ENCODE measurements at places on chromosomes 4 and X.

DNA sequence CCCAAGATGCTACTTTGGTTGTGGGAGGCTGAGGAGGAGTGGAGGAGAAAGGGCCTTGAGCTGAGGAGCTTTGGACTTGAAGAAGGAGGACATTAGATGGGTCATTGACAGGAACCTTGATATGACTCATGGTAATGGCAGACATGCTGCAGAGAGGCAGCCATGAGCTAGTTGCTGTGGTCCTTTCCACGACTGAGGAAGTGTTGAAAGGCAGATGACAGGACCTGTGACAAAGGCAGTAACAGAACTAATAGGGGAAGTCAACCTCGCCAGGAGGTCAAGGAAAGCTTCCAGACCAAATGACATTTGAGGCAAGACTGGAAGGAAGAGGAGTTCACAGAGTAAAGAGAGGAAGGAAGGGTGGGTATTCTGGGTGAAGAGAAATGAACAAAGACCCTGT, 7.6 kb upstream of the XPNPEP2 start:
- no peak for DNase-seq

DNA sequence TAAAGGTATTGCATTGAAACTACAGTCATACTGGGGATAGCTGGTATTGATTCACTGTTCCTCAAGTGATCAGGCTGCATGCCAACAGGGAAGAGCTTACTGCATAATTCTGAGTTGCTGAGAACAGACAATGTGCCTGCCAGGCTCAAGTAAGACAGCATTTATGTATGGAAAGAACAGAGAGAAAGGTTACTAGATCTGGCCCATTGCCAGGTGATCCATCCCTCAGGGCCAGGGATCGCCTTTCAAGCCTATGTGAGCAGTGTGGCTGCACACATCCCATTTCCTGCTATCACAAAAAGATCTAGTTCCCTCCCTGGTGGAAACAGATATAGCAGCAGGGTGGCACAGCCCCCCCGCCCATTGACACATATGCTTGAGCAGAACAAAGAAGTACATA, 254.0 kb downstream of the TMA16 start:
- DNase-seq: no peak

DNA sequence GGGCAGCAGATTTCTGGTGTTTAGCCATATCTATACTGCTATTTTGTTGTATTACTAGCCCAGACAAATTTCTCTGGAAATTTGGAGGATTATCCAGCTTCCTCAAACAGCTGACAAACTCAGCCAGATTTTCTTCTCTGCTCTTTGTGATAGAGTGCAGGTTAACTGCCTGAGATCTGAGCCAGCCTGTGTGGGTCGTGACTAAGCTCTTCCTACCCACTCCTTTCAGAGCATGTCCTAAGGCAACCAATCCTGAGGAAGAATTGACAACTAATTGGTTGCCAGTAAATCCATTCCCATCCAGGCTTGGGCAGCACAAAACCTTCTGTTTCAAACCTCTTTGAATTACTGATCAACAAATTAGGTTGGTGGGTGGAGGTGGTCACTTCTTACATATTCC, 2.5 kb upstream of the GABRA2 start:
- DNase-seq: no peak

GRCh38 chr4:7342223-7343080, 92.3 kb downstream of the PSAPL1 start:
- DNase-seq: no peak

DNA sequence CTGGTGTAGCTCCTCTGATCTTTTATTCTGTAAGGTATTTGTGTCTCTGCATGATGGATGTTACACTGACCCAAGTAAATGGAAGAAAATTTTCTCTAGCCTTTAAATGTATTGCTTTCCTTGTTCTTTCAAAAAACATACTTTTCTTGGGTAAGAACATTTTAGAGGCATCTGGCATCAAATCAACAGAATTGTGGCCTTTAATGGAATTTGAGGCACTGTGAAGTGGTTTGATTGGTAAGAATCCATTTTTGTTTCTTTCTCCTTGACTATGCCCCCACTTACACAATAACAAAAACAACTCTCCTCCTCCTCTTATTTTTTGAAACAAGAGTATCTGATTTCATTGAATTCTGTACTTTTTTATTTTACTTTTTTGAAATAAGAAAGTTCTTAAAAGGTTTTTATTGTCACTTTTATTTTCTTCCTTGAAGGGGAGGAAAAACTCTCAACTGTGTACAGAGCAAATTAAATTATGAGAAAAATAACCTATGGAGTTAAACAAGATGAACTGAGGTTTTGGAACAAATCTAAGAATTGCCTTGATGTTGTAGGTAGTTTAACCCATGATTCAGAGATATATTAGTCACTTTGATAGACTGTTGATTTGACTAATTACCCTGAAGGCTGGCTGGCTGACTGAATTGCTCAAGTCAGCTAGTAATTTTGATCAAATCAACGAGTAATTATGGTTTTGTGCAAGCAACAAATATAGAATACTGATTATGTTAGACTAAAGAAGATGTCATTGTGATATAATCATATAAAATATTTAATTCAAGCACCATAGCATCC, 146.4 kb downstream of the FHIP1A start:
- no peak for DNase-seq

DNA sequence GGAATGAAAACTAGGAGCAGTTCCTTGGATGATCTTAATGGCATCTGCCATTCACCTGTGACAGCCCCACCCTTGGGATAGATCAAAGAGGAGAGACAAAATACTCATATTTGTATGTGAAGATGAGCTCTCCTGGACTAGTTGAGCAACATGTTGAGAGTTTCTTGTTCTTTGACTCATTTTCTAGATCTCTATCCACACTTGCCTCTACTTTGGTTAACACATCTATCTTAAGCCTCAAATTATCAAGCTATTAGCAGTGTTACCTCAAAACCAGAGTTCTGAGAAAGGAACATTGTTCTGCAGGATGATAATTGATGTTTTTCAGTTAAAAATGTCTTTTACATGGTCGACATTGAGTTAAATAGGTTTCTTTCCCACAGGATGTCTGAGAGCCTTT, 94.2 kb upstream of the TEX13D start:
- DNase-seq: no peak

- no peak for DNase-seq
Measured at GRCh38 chr4:146063143-146063542, 112.4 kb upstream of the LSM6 start.

- DNase-seq: no peak
Measured at GRCh38 chrX:150352581-150352980, 10.5 kb upstream of the MAMLD1 start.

DNA sequence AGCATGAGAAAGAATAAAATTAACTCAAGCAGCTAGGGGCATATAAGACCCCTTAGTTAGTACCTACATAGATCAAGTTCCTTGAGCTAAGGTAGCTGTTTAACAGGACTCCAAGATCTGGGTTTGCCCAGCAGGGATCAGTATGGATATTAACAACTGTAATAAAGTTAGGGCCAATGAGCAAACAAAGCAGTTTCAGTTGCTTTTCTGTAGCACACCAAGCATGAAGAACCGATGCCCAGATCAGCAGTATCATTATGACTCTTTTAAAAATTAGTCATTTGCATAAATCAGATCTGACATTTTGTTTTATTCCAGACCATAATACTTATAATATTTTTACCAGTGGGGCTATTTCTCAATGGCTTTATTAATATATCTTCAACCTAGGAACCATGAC, 80.9 kb downstream of the C4orf33 start:
- DNase-seq: no peak

- no peak for DNase-seq
Measured at GRCh38 chr4:187212446-187213080, 488.9 kb upstream of the FAT1 start.

GRCh38 chr4:46804781-46805413, 104.1 kb downstream of the COX7B2 start:
- DNase-seq: no peak

DNA sequence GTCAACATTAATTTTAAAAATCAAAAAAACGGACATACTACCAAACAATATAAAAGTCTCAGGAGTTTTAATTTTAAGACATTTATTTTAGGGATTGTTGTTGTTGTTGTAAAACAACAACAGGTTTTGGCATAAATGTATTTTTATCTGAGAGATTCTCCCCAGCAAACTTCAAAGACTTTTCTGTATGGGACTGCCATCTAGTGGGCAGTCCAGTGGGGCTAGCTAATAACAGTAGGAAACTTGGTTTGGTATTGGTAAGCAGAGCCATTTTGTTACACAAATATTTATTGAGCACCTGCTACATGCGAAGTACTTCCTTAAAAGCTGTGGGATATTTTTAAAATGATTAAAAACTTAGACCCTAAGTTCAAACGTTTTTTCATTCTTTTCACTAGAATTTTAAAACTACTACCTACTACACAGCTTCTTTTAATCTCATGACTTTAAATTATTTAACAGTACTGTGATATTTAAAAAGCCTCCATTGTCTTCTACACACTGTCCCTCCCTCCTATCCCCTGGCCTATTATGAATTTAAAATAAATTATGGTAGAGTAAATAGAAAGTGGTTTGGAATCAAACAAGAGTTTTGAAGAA, 1028.4 kb upstream of the INTU start:
- DNase-seq: no peak
